ENCODE measurements at places on chromosomes 1 and 21.

GRCh38 chr1:207952617-207953542 lies 42.0 kb upstream of the CD34 start:
- DNase-seq, result no peak

GRCh38 chr1:243457363-243457982 lies 201.6 kb downstream of the SDCCAG8 start:
- no peak for DNase-seq

DNA sequence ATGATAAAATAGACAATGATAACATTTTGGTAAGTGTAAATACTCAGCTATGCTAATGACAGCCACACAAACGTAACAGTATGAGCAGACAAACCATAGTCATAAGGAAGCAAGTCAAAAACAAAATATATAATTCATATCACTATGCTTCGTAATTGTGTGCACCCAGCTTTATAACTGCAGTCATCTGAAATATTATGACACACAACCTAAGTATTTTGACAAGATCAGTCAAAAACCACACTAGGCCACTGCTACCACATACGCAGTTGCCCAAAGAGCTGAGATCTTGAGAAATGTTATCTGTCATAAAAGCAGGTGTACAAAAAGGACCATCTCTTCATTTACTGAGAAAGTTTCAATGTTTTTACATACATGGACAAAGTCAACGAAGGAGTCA lies 26.0 kb downstream of the RNASEL start:
- no peak for DNase-seq

- no peak for DNase-seq
These were observed 324.8 kb upstream of the C1orf174 start for GRCh38 chr1:4224684-4225467.
